ENCODE measurements at places on chromosomes 6 and 20. TPM values are rescaled to one million over a fixed set of nuclear protein-coding genes. Genes with fewer than 3 reads are reported as not detected.

The PTPRT gene
- polyA plus RNA-seq: 0.02 TPM

The DYNLT2 gene
- polyA plus RNA-seq: 3.6 TPM

The TSHZ2 gene
- polyA plus RNA-seq: 1.9 TPM

The EBF4 gene
- 4.8 TPM for polyA plus RNA-seq

DNA sequence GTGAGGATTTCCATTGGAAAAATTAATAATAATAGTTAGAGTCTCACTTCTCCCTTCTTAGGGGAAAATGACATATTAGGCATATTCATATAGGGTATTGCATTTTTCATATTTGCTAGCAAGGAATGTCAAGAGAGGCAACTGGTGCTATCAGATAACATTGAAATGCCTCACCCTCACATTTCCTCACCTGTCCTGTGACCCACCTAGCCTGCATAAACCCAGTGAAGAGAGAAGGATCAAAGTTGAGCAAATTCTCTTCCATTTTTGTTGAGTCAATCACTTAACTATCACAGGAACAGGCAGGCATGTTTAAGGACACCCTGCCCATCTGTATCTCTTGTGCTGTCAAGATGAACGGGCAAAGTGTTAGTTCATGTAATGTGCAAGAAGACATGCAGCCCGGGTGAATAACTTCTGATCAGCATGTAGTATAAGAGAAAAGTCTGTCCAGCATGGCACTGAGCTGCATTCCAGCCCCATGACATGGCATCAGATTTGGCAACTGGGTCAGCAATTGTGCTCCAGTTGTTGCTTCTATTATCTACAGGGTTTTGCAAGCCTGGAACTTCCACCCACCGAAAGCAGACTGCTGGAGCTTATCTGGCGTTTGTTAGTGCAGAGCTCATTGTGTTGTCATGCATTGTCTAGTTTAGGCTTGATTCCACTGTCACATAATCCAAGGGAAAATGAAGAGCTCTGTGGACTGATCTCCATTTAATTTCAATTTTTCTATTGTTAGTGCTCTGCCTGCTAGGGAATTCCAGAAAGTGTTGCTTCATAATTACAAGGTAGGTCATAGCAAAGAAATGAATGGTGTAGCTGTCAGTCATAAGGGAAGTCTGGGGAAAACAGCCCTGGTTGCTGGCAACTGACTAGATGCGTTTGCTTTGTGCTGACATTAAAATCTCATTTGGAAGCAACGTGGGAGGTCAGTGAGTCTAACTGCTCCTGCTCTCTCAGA, 138.4 kb upstream of the TNFAIP3 start:
- H3K27ac ChIP-seq: no peak overlapping the region
- H3K27me3 ChIP-seq: no peaks in the 10 kb centered on the region
- H3K36me3 ChIP-seq: no peaks in the 10 kb centered on the region
- H3K4me3 ChIP-seq: no peak overlapping the region
- DNase-seq: no peak
- H3K4me1 ChIP-seq: peaks cover 4% of the 10 kb centered on the region

DNA sequence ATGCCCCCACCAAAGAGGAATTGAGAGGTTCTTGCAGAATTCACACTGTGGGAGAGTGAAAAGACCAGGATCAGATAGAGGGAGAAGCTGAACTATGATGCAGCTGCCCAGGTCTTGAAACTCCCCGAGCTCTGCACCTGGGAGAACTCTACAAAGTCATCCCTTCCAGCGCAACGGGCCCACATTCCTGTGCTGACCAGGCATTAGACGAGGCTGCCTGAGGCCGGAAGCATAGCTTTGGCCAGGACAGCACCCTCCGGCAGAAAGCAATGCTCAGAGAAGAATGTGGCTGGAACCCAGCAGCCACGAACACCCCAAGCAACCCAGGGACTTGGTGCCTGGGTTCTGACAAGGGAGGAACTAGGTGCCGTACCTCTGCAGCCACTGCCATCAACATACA, 281.5 kb upstream of the CDH4 start:
- H3K4me1 ChIP-seq: no peaks in the 10 kb centered on the region
- no peak for DNase-seq
- no peak overlapping the region for H3K27ac ChIP-seq
- no peak overlapping the region for H3K4me3 ChIP-seq

DNA sequence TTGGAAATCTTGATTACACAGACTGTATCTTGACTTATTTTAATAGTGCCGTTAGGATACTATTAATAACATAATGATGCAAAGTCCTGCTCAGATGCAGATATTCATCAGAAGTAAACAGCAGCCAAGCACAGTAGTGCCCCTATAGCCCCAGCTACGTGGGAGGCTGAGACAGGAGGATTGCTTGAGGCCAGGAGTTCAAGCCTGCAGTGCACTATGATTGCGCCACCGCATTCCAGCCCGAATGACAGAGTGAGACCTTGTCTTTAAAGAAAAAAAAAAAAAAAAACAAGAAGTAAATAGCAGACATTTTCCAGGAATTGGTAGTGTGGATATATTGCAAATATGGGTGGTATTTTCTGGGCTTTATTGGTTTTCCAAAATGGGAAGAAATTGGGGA, 61.8 kb downstream of the TULP4 start:
- H3K4me3 ChIP-seq: no peak overlapping the region
- peaks cover 5% of the 10 kb centered on the region for H3K4me1 ChIP-seq
- DNase-seq: no peak
- H3K27ac ChIP-seq: no peak overlapping the region
- no peaks in the 10 kb centered on the region for H3K27me3 ChIP-seq

GRCh38 chr6:90584636-90585255, 2.1 kb downstream of the MAP3K7 start:
- H3K4me3 ChIP-seq: peak overlapping the region; percentile 97
- no peak overlapping the region for H3K27ac ChIP-seq
- DNase-seq: no peak
- H3K36me3 ChIP-seq: no peaks in the 10 kb centered on the region
- peaks cover 55% of the 10 kb centered on the region for H3K4me1 ChIP-seq

Data from spleen (tissue), 13 donors.